Astrocyte (in vitro differentiated cells and primary cell): ENCODE measurements at places on chromosomes 5 and 9. TPM values are rescaled to one million over a fixed set of nuclear protein-coding genes. Genes with fewer than 3 reads are reported as not detected.

Gene CATSPER3
- total RNA-seq, result 0.26 and 0.39 TPM in 2 replicates

Gene BTNL8
- not detected in 2 replicates for total RNA-seq

DNA sequence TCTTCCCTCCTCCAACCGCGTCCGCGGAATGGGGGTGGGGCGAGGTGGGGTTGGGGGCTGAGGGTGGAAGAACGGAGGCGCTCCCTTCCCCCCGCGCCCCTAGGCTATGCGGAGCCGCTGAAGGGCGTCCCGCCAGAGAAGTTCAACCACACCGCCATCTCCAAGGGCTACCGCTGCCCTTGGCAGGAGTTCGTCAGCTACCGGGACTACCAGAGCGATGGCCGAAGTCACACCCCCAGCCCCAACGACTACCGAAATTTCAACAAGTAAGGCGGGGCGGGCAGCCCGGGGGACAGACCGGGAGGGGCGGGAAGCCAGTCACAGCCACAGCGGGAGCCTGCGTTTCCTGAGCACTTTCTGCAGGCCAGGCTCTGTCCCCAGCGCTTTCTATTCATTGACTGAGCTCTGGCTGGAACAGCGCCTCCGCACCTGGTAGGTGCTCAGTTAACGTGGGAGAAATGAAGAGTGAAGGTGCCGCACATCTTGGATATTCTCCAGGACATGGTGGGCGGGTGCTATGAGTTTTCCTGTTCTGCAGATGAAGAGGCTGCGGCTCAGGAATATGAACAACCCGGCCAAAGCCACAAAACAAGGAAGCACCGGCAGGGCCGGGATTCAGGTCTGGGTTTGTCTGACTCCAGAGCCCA is 11.3 kb downstream of the MYOZ3 start:
- no peak for DNase-seq
- H3K4me3 ChIP-seq, result peak overlapping the region; percentile 58
- no peak overlapping the region for H3K27ac ChIP-seq

GRCh38 chr5:115855959-115856358 is 14.2 kb downstream of the AP3S1 start:
- DNase-seq, result no peak
- H3K36me3 ChIP-seq, result no peaks in the 10 kb centered on the region
- no peaks in the 10 kb centered on the region for H3K4me1 ChIP-seq

DNA sequence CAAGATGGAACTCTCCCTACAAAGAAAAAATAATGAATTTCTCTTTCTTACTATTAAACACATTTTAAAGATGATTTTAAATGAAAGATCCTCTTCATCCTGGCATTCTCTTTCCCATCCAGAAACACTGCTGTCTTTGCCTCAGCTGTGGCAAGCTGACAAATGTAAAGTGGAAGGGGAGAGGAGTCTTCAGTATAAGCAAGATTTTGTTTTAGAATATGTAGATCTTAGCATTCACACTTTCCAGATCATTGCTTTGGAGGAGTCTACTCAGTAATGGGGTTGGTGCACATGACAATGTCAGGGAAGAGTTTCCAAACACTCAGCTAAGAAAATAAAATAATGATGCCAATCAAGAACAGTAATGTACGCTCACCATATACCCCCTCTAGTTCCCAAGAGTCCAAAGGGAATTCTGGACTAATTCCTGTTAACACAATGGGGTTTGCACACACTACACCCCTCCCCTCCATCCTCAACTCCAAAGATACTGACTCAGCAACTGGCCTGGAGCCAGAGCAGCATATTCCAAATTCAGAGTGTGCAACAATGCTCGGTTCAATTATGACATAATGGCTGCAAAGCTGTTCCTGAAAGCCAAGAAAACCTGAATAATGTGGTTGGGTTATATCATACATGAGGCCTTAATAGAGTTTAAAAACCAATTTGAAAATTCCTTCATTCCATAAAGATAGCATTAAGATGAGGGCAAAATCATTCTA is 4.6 kb downstream of the C5orf63 start:
- H3K36me3 ChIP-seq, result no peaks in the 10 kb centered on the region
- no peak overlapping the region for H3K27ac ChIP-seq
- H3K4me1 ChIP-seq, result peaks cover 5% of the 10 kb centered on the region
- no peaks in the 10 kb centered on the region for H3K27me3 ChIP-seq
- H3K4me3 ChIP-seq, result no peak overlapping the region

DNA sequence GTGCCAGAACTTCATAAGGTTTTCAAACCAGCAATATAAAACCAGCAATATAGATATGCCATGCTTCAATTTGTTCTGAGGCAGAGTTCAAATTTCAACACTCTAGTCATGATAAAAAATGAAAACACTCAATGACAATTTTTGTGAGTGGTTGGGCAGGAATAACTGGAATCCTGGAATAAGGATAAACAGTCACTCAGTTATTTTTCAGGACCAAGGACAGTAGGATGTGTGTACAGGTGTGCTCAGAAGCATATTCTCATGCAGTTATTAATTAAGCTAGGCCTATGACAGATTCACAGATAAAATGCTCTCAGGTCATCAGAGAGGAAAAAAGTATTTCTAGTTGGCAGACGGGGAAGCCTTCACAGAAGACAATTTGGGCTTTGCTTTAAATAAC is 117.3 kb upstream of the PPP2R2B start:
- H3K36me3 ChIP-seq, result no peaks in the 10 kb centered on the region
- H3K4me1 ChIP-seq, result no peaks in the 10 kb centered on the region
- no peak overlapping the region for H3K27ac ChIP-seq
